ENCODE measurements at places on chromosomes 4 and X.

DNA sequence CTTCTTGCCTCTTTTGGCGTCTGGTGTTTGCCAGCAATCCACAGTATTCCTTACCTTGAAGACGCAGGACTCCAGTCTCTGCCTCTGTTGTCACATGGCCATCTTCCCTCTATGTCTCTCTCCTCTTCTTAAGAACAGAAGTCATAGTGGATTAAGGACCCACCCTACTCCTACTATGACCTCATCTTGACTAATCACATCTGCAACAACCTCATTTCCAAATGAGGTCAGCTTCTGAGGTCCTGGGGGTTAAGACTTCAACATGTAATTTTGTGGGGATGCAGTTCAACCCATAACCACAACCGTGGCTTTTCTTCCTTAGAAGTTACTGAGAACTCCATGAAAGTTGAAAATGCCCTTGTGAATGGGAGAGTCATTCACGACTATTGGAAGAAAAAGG is 23.3 kb downstream of the TLR8 start:
- DNase-seq, result no peak

GRCh38 chr4:119314356-119314755 is 7.6 kb downstream of the FABP2 start:
- DNase-seq, result no peak

DNA sequence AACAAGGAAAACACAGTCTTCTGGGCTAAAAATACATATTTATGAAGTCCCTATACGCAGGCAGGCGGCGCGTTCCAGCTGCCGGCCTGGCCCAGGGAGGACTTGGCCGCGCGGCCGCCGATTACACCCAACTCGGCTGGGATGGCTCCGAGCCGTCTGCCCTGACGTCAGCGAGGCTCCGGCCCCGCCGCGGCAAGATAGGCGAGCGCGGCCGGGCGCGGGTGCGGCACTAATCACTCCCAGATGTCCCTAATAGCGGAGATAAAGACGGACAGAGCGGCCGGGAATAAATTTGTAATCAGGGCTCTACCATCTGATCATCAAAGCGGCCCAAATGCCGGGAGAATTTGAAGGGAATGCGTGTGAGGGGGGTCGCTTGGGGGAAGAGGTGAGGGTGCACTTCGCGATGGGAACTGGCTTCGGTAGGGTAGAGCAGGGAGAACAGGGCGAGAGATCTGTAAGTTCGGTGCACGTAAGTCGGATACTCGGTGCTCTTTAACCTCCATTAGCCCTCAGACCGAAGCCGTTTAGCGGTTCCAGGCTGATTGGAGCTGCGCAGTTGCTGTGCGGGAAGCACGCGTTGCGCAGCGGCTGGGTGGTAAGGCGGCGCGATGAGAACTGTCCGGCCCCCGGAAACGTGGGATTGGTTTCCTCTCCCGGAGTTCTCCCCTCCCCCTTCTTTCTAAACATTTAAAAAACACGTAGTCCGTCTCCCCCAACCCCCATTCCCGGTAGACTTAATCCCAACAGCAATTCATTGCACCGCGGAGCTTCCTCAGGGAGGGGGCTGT is 7.7 kb downstream of the HAND2 start:
- DNase-seq, result no peak

- no peak for DNase-seq
Measured at GRCh38 chrX:112513154-112513553, 166.6 kb downstream of the LHFPL1 start.

- no peak for DNase-seq
Measured at GRCh38 chrX:39650768-39651347, 446.9 kb downstream of the BCOR start.

GRCh38 chr4:111475666-111476065 is 669.6 kb upstream of the FAM241A start:
- DNase-seq, result no peak

GRCh38 chr4:174210952-174211490 is 72.4 kb downstream of the FBXO8 start:
- no peak for DNase-seq

DNA sequence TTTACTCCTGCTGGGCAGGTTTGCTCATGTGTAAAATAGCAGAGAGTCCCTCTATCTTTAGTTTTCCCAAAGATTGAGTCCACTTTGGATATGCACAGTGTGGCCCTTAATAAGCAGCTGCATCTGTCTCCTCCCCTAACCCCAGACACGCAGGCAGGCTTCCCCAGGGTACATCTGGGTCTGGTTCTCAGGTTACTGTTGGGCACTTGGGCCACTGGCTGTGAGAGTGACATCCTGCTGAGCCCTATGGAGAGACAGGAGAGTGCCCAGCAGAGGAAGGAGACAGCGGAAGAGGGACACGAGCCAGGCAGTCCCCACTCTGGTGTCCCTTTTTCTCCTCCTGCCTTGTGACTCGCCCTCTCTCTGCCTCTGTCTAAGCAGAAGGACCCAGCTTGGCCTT is 16.0 kb downstream of the XK start:
- no peak for DNase-seq

GRCh38 chr4:41346306-41347061 is 89.8 kb downstream of the UCHL1 start:
- DNase-seq, result no peak

DNA sequence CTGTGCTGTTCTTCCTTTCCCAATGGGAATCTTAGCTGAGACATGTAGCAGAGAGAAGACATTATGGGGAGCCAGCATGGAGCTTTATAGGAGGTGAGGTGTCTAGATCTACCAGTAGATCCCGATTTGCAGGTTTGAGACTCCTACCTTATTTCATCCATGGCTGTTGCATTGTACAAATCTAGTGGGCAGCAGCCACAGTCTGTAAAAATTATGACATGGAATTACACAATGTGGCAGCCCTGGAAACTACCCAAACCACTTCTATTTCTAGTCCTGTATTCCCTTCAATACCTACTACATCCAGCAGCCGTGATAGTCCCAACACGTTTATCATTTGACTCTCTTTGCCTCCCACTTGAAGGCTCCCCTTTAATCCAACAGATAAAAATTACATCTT is 8.1 kb downstream of the ATP7A start:
- DNase-seq, result no peak

All from DMS79 (cell line).